ENCODE measurements at places on chromosomes 7 and 10. TPM values are rescaled to one million over a fixed set of nuclear protein-coding genes. Genes with fewer than 3 reads are reported as not detected.
A peak's percentile ranks its signal among the peaks of the same experiment; 100 is the strongest.

OR2A14 gene
- total RNA-seq = not detected

SUN3 gene
- total RNA-seq = not detected

GRCh38 chr10:88490231-88490980, 92.7 kb downstream of the RNLS start:
- ATAC-seq = no peak

- ATAC-seq = no peak
Measured at GRCh38 chr7:46741938-46742540, 821.0 kb upstream of the IGFBP3 start.

LRRC4 gene
- 7.2 TPM for total RNA-seq

- no peak for ATAC-seq
Measured at GRCh38 chr10:89469517-89469916, 55.1 kb downstream of the IFIT5 start.

UNCX gene
- 0.13 TPM for total RNA-seq

DNA sequence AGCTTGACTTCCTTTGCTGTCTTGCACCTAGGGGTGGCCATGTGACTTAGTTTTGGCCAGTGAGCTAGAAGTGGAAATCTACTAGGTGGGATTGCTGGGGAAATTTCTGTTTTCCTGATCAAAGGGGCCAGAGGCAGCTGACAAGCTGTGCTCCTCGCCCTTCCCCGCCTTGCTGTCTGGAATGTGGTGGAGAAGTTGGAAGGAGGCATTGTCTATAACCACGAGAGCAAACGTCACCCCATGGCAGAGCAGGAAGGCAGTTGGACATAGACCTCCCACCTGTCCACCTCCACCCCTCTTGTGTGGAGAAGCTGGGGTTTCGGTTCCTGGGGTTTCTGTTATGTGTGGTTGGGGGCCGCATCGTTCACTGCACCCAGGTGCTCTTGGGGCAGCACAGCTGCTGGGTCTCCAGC, 7.3 kb downstream of the SFRP5 start:
- ATAC-seq = peak; percentile 42

DNA sequence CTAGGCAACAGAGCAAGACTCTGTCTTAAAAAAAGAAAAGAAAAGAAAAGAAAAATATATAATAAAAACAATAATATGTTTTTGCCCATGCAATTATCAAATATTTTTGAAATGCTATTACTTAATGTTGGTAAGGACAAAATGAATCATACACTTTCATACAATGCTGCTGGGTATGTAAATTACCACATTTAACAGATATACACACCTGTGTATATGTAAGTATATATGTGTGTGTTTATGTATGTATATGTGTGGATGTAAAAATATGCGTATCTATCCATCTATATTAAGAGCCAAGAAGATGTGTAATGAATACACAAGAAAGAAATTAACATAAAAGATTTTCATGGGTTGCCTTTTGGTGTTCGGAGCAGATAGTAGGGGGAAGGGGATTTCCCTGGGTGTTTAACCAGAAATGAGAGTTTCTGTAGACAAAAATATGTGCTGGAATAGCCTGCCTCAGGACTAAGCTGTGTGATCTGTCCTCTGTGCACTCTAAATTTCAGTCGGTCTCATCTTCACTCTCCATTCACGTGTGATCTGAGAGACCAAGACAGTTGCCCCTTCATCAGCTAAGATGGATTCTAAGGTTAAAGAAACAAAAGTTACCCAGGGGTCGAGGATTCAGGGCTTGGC, 61.2 kb downstream of the PRKCQ start:
- ATAC-seq = no peak

RBM48 gene
- 12.2 TPM for total RNA-seq

- ATAC-seq = peak; percentile 22
Measured at GRCh38 chr7:37284805-37285231, 163.8 kb downstream of the ELMO1 start.

CTAGE8 gene
- total RNA-seq = not detected

DNA sequence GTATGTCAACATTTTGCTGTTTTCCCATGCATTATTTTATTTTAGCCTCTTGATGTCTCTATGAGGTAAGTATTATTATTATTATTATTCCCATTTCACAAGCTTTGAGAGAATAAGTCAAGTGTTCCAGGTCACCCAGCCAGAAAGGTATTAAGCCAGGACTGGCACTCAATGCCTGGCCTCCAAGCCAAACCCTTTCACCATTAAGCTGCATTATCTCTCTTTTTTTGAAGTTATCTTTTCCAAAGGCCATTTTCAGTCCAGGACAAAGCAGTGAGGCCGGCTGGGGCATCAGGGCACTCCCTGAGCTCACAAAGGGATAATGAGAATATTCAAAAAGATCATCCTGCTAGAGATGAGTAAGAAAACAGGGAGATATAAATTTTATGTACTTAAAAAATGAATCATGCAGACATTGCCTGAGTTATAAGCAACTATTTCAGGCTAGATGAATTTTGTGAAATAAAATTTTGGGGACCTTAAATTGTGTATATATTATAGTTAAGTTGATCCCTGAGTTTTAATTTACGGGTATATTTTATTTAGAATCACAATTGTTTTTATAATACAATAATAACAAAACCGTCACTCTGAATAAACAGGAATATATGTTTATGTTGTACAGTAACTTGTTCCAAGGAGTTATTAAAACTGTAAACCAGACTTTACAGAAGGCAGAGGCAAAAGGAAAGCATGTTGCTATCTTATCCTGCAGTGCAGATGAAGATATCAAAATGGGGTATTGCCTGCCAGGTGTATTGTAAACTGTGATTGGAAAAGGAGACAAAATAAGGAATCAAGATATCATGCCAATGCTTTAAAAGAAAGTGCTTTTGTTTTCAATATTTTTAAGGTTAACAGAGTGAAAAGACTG, 51.3 kb upstream of the CAV2 start:
- ATAC-seq = peak; percentile 50

SFRP4 gene
- total RNA-seq = 0.66 TPM

DNA sequence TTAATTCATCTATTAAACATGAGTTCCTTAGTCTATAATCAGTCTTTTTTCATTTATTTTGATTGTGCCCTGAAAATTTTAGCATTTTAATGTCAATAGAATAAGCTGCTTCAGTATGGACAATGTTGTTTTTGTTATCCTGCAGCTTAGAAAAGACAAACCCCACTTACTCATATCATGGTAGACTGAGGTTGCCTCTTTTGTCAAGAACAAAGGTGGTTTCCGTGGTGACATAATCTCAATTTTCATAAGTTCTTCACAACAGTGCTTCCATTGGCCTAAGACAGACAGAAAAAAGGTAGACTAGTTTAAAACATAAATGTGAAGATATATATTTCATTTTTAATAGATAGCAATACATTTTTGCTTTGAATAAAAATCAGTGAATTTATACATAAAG, 69.1 kb downstream of the RTKN2 start:
- no peak for ATAC-seq

RTKN2 gene
- 0.95 TPM for total RNA-seq

STEAP1B gene
- total RNA-seq = 1.2 TPM

OR2A1 gene
- 0.45 TPM for total RNA-seq

DNA sequence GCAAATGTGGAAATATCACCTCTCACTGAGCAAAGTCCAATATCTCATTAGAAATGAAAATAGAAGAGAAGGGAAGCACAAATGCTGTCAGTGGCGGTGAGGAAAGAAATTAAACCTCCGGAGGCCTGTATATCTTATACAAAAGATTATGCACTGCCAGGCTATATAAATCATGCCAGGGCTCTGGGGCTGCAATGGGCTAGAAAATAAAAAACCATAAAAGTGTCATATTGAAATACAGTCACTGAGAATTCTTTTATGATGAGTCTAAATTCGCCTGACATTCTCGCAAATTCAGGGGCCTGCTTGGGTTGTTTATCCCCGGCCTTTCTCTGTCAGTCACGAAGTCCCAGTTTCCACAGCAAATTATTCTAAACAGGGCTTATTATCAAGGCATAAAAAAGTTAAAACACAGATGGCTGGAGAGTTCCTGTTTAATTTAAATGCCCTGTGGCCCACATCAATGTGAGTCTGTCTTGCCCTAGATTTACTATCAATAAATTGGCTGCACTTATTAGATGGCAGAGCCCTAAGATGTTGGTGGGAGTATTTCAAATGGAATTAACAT, 193.8 kb downstream of the SNX10 start:
- no peak for ATAC-seq

DNA sequence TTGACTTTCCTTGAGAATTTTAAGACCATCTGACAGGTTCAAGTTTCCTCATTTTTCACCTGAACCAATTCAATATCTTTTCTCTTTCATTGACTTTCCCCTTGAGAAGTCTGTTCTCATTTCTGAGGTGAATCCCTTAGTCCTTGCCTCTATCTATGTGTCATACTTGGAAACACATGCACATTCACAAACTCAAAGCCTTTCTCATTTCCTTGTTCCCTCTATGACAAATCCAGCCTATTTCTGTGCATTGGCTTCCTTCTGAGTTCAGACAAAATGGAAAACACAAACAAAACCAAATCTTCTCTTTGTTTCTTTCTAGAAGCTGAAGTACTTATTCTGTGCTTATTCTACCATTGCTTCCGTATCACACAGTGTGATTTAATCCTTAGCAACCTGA, 13.8 kb downstream of the PTTG1IP2 start:
- no peak for ATAC-seq

UCMA gene
- not detected for total RNA-seq

HOXA11 gene
- total RNA-seq = not detected

DNA sequence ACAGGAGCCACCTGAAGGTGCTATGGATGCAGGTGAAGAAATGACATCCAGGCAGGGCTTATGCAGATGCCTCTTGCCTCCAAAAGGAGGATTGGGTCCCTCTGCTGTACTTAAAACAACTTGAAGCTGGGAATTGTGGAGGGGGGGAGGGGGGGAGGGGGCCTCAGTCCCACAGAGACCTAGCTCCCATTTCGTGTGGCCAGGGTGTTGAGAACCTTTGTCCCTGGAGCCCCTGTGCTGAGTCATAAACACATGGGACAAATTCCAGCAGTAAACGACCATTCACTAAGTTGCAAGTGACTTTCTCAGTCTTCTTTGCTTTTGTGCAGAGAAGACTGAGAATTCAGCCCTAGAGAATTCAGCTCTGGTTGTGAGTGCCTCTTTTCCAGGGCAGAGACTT, 96.5 kb upstream of the PODXL start:
- ATAC-seq = peak; percentile 36

DNA sequence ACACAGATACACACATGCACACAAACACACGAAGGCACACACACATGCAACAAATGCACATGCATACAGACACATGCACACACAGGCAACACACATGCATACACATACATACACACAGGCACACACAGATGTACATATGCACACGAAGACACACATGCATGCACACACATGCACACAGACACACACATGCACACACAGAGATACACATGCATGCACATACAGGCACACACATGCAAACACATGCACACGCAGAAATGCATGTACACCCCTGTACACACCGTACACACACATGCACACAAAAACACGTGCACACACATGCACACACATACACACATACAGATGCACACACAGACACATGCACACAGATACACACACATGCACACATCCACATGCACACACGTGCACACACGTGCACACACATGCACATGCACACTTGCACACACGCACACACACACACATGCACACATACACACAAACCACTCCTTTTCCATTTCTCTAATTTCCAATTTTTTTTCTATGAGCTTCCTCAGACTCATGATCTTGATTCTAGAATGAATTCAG, 63.3 kb upstream of the CCZ1B start:
- no peak for ATAC-seq

GNGT1 gene
- total RNA-seq = 2.3 TPM

DNA sequence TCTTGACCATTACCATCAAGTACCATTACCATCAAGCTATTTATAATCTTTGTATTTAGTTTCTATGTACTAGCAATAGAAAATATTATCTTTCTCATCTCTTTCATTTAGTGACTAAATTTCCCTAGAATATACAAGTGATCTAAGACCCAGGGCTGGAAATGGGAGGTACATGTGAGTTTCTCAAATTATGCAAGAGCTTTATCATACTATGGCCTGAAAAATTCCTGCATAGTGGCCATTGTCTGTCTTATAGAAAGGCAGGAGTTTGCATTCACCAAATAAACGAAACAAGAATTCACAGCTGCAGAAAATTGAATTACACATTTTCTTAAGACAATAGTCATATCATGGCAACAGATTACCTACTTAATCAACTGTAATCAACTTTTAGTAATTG, 50.7 kb upstream of the HDAC9 start:
- ATAC-seq = no peak

GRCh38 chr7:41147606-41148485, 555.0 kb downstream of the INHBA start:
- ATAC-seq = no peak

GRCh38 chr10:12255048-12255447, 59.1 kb downstream of the CDC123 start:
- no peak for ATAC-seq

OR2A5 gene
- 0.58 TPM for total RNA-seq
